ENCODE measurements at places on chromosomes 4 and X.

DNA sequence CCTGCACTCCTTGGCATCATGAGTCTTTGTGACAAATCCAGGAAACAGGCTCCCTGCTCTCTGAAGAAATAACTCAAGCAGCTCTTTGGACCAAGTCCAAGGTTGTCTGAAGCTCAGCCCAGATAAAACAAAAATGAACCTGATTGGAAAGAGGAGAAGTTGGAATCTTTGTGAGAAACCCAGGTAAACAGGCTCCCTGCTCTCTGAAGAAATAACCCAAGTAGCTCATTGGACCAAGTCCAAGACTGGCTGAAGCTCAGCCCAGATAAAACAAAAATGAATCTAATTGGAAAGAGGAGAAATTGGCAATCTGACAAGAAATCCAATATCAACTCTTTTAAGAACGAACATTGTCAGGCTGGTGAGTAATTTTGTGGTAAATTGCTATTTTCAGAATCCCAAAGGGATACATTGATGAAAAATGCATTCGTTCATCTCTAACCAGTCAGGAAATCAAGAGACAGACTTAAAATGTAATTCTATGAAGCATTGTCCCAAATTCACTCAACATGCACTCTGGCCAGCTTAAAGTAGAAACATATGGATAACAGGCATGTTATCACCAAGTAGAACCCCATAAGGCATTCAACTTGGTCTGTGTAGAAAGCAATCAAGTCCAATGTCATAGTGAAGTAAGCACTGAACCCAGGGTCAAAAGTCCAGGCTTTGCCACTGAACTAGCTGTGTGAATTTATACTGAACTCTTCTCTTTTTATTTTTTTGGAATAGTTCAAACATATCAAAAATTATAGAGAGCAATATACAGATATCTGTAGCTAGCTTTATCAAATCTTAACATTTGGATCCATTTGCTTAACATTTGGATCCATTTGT lies 16.8 kb upstream of the NFXL1 start:
- no peak for DNase-seq

DNA sequence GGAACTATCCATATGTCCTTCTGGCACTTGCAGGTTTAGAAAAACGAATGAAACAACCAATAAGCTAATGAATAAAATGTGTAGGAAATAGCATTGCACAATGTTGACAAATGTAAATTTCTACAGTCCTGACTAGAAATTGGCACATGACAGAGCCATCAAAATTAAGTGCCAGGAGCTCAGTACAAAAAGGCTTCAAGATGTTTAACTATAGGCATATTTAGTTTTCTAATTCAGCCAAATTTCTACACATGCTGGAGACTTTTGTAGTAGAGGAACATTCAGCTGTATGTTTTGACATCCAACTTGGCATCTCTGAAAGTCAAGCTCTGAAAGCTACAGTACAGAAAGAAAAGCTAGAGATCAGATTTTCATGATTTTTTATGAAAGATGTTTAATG lies 1999.4 kb upstream of the AGA start:
- DNase-seq, result no peak

GRCh38 chr4:182768838-182769237 lies 148.3 kb downstream of the DCTD start:
- no peak for DNase-seq

GRCh38 chrX:135543924-135544323 lies 23.5 kb downstream of the INTS6L start:
- no peak for DNase-seq

DNA sequence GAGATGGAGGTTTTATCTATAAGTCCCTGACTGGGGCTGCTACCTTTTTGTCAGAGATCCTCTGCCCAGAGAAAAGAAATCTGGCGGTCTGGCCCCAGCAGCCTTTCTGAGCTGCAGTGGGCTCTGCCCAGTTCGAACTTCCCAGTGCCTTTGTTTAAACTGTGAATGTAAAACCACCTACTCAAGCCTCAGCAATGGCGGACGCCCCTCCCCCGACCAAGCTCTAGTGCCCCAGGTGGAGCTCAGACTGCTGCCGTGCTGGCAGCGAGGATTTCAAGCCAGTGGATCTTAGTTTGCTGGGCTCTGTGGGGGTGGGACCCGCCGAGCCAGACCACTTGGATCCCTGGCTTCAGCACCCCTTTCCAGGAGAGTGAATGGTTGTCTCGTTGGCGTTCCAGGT lies 121.8 kb downstream of the TSPAN5 start:
- DNase-seq, result no peak

GRCh38 chrX:100643956-100644860 lies at the start of gene SRPX2:
Gene SRPX2, plus strand, starts transcription at chrX:100644199. Its CDS starts 2,124 bp downstream, at chrX:100646323.
- DNase-seq, result no peak

DNA sequence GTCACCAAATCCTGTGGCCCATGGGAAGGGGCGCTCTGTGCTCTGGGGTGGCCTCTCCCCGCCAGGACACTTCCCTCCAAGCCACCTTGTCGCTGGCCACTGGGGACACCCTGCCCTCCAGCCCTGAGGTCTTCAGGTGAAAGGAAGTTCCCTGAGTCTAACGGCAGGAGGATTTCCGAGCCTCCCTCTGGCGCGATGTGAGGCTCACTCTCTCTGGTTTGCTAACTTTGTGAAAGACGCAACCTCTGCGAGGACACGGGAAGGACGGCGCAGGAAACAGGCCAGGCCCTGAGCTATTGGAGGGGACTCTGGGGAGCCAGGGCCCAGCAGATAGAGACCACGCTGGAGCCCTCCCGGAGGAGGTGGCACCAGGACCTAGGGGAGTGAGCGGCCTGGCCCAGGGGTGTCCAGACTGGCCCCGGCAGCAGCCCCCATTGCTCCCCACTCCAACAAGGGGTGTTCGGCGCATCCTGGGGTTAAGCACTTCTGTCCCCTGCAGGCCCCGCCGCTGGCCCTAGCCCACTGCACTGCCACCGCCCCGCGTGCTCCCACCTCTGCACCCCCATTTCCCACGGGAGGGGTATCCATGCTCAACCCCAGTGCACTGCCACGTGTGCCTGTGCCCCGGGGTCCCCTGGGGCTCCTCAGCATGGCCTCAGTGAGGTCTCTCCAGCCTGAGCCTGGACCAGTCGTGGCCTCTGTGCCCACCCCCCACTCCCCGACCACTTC lies 72.2 kb upstream of the MXD4 start:
- DNase-seq, result no peak

DNA sequence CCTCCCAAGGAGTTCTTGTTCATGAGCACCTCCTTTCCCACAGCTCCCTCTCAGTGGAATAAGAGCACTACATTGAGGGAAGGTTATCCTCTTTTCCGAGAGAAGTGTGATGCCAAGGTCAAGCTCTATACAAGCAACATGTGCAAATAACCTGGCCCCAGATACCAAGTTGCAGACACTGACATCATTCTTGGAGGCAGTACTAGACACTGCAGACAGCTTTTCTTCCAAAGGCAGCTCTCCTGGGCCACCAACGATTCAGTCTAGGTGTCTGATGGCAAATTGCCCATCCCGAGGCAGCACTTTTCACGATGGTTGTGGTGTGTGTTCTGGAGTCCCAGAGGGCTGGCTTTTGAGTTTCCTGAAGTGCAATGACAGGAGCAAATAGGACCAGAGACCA lies 384.9 kb downstream of the TLL1 start:
- DNase-seq, result no peak

DNA sequence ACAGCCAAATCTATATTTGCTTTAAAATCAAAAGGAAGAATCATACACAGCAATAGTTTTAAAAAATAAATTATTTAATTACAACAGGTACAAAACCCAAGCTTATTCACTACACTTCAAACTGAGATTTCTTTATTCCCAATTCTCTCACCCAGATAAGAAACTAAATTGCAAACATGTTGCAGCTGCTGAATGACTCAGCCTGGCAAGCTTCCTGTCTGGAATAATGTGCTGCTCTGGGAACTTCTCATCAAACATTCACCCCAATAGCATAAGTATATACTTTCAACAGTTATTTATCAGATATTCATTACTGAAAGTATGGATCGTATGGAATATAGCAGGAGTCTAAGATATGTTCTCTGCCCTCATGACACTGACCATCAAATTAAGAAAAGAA lies 43.0 kb upstream of the GABRA2 start:
- no peak for DNase-seq

Measured in esophagus squamous epithelium (tissue), 5 donors.